ENCODE measurements at places on chromosomes 1 and 21.

DNA sequence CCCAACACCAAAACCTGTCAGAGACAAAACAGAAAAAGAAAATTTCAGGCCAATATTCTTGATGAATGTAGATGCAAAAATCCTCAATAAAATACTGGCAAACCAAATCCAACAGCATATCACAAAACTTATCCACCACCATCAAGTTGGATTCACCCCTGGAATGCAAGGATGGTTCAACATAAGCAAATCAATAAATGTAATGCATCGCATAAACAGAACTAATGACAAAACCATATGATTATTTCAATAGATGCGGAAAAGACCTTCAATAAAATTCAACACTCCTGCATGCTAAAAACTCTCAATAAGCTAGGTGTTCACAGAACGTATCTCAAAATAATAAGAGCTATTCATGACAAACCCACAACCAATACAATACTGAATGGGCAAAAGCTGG is 3.8 kb upstream of the OR2L5 start:
- DNase-seq, result no peak

DNA sequence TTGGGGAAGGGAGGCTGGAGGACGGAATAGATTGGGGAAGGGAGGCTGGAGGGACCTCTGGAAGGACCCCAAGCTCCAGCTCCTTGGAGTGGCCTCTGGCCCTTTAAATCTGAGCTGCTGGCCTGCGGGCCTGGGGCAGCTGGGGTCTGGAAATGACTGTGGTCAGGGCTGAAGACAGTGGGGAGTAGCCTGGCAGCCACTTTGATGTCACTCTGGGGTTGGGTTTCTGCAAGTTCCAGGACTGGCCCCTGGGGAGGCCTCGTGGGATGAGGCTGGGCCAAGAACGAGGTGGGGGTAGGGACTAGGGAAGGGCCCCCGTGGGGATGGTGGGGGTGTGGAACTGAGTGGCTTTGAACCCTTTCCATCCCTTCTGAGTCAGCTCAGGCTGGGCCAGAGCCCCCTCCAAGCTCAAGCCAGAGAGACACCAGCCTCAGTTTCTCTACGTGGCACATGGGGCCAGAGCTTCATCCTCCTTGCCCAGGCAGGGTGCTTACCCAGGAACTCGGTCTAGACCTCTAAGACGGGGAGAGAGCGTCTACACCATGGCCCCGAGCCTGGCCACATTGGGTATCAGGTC is 59.7 kb downstream of the ALPL start:
- DNase-seq, result no peak

GRCh38 chr1:230966358-230966873 is 12.2 kb downstream of the TTC13 start:
- DNase-seq, result no peak

- DNase-seq, result no peak
Measured at GRCh38 chr1:84365225-84366221, 32.8 kb upstream of the DNASE2B start.

DNA sequence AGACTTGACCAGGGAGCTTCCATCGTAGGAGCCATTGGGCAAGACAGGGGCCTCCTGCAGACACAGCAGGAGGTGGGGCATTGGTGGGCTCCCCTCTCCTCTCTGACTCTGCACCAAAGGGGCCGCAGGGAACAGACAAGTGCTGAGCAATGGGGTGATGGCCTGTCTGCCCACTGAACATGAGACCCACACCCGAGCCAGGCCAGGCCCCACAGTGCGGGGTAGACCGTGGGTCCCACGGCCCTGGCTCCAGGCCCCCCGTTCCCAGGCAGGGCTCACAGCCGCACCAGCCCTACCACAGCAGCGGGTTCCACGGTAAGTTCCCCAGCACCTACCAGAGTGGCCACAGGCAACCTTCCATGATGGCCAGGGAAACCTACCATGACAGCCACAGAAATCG is 45.9 kb downstream of the CHD5 start:
- DNase-seq, result no peak

- no peak for DNase-seq
Measured at GRCh38 chr1:83102630-83103071, 896.3 kb downstream of the TTLL7 start.

GRCh38 chr1:68276448-68276847 is 44.1 kb upstream of the WLS start:
- no peak for DNase-seq

GRCh38 chr1:170460414-170461155 is 71.4 kb upstream of the GORAB start:
- DNase-seq, result no peak

DNA sequence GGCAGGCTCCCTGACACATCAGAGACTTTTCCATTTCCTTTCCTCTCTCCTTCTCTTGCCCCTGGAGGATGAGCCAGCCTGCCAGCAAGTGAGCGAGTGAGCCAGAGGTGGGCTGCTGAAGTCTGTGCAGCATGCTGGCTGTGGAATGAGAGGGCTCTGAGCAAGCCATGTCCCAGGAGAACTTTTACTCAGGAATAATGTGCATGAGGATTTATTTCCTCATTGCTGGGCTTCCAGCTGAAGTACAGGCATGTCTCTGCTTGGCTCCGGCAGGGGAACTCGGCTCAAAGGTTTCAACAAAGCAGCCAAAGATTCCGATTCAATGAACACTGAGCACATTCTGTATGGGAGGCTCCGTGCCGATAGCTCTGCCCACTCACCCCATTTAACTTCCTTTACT is 43.7 kb downstream of the UBIAD1 start:
- no peak for DNase-seq

DNA sequence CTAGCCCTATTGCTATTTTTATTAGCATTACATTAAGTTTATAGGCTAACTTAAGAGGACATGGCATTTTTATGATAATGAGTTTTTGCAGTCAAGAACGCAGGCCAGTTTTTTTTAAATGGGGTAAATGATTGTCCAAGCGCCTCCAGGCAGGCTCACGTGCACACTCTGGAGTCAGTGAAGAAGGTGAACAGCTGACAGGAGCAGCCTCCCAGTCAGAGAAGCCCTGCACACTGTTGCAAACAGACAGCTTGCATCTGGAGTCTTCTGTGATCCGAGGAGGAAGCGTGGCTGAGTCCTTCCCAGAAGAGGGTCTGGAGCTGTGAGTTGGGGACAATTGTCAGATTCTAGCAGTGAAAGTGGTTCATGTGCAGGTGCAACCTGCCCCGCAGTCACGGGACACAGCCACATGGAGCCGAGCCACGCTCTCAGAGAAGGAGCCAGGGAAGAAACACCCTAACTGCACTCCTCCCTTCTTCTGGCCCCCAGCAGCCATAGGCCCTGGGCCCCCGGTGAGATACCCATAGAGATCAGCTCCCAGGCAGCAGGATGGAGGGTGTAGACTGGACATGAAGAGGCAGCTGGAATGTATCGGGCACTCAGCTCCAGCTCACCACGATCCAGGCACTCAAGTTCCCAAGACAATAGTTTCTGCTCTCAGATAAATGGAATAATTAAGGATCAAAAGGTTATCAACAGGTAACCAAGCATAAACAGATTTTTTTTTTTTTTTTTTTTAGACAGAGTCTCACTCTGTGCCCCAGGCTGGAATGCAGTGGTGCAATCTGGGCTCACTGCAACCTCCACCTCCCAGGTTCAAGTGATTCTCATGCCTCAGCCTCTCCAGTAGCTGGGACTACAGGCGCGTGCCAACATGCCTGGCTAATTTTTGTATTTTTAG is 26.4 kb downstream of the CAPN2 start:
- DNase-seq, result no peak

GRCh38 chr1:155017041-155017945 is 14.7 kb downstream of the ZBTB7B start:
- peak; percentile 80 for DNase-seq

GRCh38 chr1:85366391-85367170 is 90.1 kb upstream of the BCL10 start:
- DNase-seq, result no peak

Data from stimulated activated CD4-positive, alpha-beta T cell treated with anti-CD3 and anti-CD28 coated beads, Interleukin-1b, Interleukin-23, amount 100 ng/mL, for 1 hour (primary cell).